ENCODE measurements at places on chromosomes 12 and 14.

GRCh38 chr12:57741844-57742738 lies 2.7 kb upstream of the TSPAN31 start:
- DNase-seq, result no peak

- DNase-seq, result no peak
Measured at GRCh38 chr12:71141378-71141926, 16.3 kb downstream of the TSPAN8 start.

GRCh38 chr12:114685320-114685781 lies 1.4 kb upstream of the TBX3 start:
- DNase-seq, result no peak

DNA sequence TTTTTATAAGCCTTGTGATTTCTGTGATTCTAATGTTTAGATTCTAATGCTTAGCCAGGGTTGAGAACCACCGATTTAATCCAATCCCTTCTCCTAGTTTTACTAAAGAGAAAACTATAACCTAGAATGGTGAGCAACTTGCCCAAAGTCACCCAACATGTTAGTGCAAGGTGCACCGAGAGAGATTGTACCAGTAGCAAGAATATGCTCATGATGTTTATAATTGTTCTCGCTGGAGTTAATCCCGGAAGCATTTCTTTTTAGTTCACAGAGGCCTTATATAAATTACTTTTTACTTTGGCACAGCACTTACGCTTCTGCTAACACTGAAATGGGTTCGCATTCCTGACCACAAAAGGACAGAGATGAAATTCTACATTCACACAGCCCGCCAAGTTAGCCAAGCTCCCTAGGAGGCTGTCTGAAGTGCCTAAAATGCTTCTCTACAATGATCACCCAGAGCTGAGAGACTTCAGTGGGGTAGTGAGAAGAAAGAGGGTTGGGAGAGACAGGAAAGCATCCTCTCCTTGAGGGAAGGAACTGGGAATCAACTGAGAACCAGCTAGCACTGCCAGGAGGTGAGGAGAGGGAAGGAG lies 579 bp upstream of the BLOC1S1 start:
- DNase-seq, result no peak

DNA sequence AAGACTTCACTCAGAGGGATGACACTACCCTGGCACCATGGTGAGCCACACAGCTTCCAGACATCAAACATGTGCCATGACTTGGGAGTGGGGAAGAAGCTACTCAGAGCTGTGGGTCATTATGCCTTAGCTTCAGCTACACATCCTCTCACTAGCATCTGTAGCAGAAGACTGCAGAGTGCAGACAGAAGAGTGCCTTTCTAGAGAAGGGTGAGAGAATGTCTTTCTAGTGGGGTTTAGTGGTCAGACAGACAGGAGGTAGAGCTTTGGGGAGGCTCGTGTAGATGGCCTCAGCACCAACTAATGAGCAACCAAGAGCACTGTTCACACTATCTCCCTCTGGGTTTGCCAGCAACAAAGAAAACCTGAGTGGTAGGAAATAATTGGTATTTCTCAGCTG lies 4.9 kb upstream of the B4GALNT3 start:
- no peak for DNase-seq

GRCh38 chr12:14716848-14717444 lies 20.5 kb upstream of the GUCY2C start:
- DNase-seq, result no peak

- DNase-seq, result no peak
Measured at GRCh38 chr12:5685935-5686334, 254.0 kb downstream of the NTF3 start.

DNA sequence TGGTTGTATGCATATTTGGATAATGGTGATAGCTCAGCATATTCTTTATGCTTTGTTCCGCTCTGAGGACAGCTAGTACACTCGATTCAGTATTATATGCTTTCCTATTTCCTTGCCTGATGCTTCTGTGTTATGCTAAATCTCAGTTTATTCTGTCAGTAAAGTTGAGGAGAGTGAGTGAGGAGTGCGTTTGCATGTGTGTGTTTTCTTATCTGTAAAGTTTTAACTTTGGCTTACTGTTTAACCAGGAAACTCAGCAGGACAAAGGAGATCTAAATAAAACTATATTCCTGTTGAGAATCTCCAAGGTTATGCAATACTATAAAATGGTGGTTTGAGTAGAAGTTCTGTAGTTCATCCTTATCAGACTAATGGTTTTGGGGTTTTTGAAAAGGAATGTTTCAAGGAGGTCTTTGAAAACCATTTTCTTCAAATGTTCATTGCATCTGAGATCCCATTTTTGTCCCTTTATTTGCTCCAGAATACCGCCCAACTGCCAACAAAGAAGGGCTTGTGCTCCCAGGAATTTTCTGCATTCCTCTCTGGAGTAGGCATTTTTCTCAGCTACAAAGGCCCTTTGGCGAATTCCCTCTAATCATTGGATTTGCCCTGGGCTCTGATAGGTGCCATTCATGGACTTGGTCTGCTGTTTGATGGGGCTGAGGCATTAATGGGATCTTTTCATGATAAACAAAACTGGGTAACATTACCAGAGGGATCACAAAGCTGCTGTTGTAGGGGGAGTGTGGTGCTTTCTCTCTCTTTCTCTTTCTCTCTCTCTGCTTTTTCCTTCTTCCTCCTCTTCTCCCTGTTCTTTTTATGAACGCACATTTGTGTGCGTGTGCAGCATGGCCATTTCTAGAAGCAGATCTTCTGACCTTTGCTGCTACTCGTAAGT lies 71.7 kb downstream of the HMGA2 start:
- no peak for DNase-seq

DNA sequence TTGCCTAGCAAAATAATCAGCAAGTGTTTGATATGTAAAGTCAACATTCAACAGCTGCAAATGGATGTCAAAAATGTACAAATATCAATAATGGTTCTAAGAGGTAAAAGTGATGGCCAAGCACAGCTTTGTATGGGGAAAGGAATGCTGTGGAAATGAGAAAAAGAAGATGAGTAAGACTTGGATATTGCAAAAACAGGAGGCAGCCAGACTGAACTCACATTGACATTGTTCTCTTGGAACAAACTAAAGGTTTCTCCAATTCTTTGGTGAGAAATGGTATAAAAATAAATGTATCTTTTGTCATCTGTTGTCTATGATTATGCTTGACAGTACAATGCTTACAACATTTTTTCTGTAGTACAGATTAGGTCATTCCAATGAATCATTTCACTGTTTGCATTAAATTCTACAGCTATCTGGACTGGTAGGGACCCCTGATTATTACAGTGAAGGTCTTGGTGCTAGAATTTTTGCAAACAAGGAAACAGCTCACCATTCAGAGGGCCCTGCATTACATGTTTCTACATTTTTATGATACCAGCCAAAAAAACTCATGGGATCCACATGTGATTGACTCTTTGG lies 465.7 kb downstream of the NOVA1 start:
- no peak for DNase-seq

- DNase-seq, result no peak
Measured at GRCh38 chr12:550473-551260, 90.9 kb downstream of the B4GALNT3 start.

GRCh38 chr12:110846615-110847566 lies at the start of gene CCDC63:
Gene CCDC63, plus strand, starts transcription at chr12:110846987. Its CDS starts 5,968 bp downstream, at chr12:110852955.
- DNase-seq, result no peak

DNA sequence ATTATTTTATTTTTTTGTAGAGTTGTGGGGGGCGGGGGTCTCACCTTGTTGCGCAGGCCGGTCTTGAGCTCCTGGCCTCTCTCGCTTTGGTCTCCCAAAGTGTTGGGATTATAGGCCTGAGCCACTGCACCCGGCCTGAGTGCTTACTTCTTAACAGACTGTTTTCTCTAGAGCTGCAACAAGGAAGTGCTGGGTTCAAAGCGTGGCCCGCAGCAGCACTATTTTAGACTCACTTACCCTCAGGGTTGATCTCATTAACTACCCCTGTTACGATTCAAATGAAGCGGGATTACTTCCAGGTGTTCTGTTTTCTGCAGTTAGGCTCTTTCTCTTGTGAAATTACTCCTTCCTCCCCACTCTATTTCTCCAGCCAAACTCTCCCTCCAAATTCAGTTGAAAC lies 8.7 kb downstream of the A2ML1 start:
- DNase-seq, result no peak
